ENCODE measurements at places on chromosomes 12 and 14.
A peak's percentile ranks its signal among the peaks of the same experiment; 100 is the strongest.

- no peak for DNase-seq
Observed at GRCh38 chr12:82149045-82149444, 209.1 kb downstream of the CCDC59 start.

- DNase-seq = no peak
Observed at GRCh38 chr12:4118601-4119156, 154.9 kb upstream of the CCND2 start.

- peak; percentile 12 for DNase-seq
Observed at GRCh38 chr12:28171356-28172060, 18.7 kb upstream of the CCDC91 start.

- DNase-seq = no peak
Observed at GRCh38 chr12:95548056-95548538, 3.2 kb downstream of the USP44 start.

DNA sequence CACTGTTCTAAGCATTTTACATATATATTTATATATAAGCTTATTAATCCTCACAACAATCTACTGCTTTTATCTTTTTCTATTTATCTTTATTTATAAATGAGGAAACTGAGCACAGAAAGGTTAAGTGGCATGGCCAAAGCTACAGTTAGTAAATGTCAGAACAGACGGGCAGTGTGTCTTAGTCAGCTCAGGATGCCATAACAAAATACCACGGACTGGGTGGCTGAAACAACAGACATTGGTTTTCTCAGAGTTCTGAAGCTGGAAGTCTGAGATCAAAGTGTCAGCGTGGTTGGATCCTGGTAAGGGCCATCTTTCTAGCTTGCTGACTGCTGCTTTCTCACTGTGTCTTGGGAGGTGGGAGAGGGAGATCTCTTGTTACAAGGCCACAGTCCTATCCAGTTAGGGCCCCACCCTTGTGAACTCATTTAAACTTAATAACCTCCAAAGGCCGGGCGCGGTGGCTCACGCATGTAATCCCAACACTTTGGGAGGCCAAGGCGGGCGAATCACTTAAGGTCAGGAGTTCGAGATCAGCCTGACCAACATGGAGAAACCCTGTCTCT, 19.8 kb downstream of the RPGRIP1 start:
- no peak for DNase-seq

GRCh38 chr14:73998726-73999125, 20.4 kb downstream of the ENTPD5 start:
- no peak for DNase-seq

GRCh38 chr12:105570944-105571343, 240.5 kb downstream of the C12orf75 start:
- DNase-seq = no peak

DNA sequence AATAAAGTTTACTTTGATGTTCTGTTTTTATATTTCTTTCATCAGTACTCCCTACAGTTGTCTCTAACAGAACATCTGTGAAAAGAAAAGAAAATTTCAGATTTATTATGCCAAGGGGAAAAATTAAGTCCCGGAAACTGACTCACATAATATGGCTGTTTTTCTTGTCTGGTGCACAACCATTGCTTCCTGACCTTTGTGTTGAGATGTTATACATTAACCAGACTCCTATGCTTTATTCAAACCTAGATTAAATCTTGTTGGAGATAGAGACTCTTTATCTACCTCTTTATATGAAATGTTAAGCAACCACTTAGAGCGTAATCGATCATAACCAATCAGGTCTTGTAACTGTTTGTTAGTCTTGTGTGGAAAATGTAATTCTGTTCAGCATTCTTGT, 37.6 kb upstream of the BICD1 start:
- no peak for DNase-seq

GRCh38 chr12:84874125-84874824, 38.3 kb downstream of the SLC6A15 start:
- DNase-seq = peak; percentile 64

GRCh38 chr12:79873201-79873600, 61.7 kb downstream of the PPP1R12A start:
- DNase-seq = no peak

DNA sequence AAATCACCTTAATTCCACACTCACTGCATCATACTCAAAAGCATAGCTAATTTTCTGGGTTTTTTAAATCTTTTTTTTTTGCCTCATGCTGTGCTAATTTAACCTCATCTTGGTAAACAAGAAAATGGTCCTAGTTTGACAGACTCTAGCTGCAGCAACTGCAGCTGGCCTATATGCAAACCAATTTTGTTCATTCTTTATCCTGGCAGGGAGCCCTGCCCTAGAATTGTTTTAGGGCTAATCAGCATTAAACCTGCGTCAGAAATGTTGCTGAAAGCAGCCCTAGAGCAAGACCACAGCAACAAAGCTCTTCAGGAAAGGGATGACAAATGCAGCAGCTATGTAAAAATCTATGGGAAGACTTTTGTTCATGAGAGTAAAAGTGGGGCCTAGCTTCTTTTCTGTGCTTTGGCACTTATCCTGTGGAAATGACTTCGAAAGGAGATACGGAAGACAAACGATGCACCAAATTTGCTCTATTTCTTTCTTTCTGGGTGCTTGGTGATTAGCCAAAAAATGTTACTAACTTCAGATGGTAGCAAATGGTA, 72.2 kb downstream of the DENND5B start:
- DNase-seq = peak; percentile 32

DNA sequence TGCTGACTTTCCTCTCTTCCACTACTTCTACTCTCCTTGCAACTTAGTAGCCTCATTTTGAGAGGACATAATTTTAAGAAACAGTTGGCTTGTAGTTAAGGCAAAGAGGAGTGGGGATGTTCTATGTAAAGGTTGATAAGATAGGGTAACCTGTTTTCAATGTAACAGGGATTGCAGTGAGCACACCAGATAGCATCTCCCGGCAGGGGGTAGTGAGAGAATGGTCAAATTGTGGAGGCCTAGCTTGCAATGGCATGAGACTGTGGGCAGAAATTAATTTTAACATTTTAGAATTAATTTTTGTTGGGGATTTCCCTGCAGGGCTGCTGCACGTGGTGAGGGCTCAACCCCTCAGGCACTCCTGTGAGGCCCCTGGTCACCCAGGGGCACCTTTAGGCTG, 41.4 kb downstream of the KLRG1 start:
- no peak for DNase-seq

GRCh38 chr12:108403952-108404351, 64.8 kb upstream of the CMKLR1 start:
- no peak for DNase-seq

- DNase-seq = no peak
Observed at GRCh38 chr14:56810147-56810719, at the start of gene OTX2. Gene OTX2 (minus strand): TSS chr14:56810479. CDS start chr14:56805456, 5,023 bp downstream.

- DNase-seq = no peak
Observed at GRCh38 chr12:125269276-125269675, 204.0 kb downstream of the AACS start.

DNA sequence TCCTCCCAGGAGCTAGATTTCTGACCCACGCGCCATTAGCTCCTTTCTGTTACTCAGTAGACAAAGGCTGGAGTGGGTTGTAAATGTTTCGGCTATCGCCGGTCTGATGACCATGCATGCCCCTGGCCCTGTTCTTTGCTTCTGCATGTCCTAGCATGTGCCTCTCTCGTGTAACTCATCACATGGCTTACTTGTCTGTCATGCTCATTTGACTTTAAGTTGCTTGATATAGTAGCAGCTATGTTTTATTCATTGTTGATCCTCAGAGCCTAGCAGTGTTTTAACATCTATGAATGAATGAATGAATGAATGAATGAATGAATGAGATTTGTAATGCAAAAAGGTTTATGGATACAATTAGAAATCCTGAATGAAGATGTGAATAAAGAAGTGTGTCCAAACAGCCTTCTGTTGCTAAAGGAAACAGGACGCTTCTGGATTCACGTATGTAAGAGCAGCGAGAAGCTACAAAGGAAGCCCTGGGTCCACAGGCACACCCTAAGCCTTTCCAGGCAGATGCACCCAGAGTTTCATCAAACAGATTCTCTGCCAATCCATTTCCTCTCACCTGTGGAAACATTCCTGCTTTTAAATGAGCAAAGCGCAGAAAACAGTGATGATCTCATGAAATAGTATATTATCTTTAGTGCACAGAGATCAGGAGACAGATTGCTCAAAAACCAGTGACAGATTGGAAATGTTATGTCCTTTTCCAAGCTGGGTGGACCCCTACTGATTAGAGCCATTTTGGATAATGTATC, 3.4 kb downstream of the GSG1 start:
- DNase-seq = no peak

GRCh38 chr14:79972230-79972629, 239.1 kb downstream of the DIO2 start:
- DNase-seq = no peak

- no peak for DNase-seq
Observed at GRCh38 chr14:76769636-76770292, 8.5 kb downstream of the VASH1 start.

DNA sequence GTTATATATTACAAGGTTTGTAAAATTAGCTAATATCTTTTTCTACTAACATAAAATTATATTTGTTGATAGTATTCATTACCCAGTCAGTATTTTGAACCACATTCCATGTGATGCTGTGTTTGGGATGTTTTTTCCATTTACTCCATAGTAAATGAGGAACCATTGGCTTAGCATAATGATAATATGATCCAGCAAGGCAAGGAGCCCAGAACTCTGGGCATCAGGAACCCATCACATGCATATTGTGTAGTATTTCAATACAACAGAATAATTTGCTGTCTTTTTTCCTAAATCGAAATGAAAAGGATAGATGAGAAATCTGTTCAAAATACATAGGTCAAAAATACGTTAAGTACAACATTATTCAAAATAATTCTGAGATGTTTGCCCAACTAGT, 48.7 kb upstream of the GARIN2 start:
- DNase-seq = no peak

- DNase-seq = no peak
Observed at GRCh38 chr12:131832321-131833231, 4.4 kb downstream of the MMP17 start.

GRCh38 chr12:31728289-31728916, 418 bp downstream of the AMN1 start:
- DNase-seq = no peak

- DNase-seq = no peak
Observed at GRCh38 chr12:1305791-1306500, 288.4 kb downstream of the FBXL14 start.

DNA sequence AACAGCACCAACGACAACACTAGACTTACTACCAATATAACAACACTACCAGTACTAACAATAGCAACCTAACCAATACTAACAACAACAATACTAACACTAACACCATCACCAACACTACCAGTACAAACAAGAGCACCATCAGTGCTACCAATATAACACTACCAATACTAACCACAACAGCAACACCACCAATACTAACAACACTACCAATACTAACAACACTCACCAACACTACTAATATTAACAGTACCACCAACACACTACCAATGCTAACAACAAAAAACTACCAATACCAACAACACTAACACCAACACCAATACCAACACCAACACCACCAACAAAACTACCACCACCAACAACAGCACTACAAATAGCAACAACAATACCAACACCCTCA, 25.1 kb downstream of the PTGER2 start:
- DNase-seq = no peak

GRCh38 chr14:56331592-56332216, 213.5 kb downstream of the PELI2 start:
- DNase-seq = no peak

DNA sequence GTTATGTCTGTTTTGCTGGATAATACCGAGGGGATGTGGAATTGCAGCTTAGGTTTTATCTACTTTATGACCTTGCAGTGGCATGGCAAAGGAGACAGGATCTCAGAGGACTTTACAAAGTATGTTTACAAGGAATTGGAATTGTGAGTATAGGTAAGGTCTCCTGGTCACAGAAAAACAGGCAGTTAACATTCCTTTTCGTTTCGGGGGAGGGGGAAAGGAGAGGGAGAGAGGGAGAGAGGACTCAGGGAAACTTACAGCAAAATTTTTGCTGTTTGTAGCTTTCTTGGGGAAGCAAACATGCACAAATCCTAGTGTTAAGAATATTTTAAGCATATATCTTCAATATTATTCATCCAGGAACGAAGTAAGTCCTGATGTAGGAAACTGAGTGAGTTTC, 590.5 kb upstream of the LRFN5 start:
- no peak for DNase-seq

DNA sequence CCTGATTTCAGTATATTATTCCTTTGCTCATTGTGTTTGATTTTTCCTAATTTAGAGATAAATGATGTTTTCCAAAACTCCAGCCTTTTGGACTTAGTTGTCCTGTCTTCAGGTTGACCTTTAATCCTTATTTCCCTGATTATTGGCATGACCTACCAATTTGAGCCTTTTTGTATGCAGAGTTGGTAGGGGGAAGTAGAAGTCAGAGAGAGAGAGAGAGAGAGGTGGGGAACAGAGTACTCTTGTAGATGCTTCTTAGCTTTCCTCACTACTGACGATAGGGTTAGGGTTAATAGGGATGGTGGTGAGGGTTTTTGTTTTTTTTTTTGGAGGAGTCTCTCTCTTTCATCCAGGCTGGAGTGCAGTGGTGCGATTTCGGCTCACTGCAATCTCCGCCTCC, 38.6 kb downstream of the TBC1D15 start:
- DNase-seq = no peak

DNA sequence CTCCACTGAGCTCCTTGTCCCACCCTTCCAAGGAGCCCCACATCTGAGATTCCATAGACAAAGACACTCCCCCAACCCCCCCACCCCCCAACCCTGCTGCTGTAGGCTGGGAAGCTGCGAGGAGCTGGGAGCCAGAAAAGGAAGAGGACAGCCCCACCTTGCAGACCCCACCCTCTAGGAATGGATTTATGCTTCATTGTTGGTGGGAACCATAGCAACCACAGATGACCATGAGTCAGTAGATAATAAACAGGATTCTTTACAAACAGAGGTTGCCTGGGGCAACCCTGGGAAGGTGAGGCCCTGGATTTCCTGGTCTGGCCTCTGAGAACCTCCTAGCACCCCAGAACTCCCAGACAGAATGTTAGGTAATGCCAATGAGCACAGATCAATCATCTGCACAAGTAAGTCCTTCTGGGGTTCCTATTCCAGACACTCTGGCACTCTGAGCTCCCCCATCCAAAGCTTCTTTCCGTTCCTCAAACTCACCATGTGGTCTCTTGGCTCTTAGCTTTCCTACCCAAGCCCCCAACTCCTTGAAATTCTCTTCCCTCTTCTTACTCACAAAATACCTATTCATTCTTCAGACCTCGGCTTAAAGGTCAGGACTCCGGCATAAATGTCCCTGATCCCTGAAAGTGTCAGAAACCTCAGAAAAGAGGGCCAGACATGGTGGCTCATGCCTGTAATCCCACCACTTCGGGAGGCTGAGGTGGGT, 15.2 kb upstream of the PLEKHG6 start:
- DNase-seq = no peak

- DNase-seq = peak; percentile 91
Observed at GRCh38 chr12:27710592-27711316, at the start of gene MRPS35. Gene MRPS35 (plus strand): TSS chr12:27710832. CDS start chr12:27710844, 12 bp downstream.

- DNase-seq = no peak
Observed at GRCh38 chr12:104372061-104372720, 68.7 kb downstream of the EID3 start.

GRCh38 chr12:116104167-116104767, 173.2 kb downstream of the MED13L start:
- DNase-seq = no peak

GRCh38 chr14:60514378-60514740, 5.4 kb downstream of the SIX6 start:
- DNase-seq = no peak

- DNase-seq = no peak
Observed at GRCh38 chr12:98417266-98417665, 98.1 kb upstream of the TMPO start.

- DNase-seq = no peak
Observed at GRCh38 chr12:26044007-26044394, 80.8 kb downstream of the BHLHE41 start.
